Stimulated activated naive B cell treated with anti-CD40 and anti-IgM and Interleukin-4, amounts not matched to agents 10 μg/mL and 1 μg/mL and 100 μg/mL, for 72 hours (primary cell): ENCODE measurements at places on chromosomes 3 and 15.

GRCh38 chr3:115512565-115513415 lies 110.5 kb upstream of the GAP43 start:
- peaks cover 29% of the 10 kb centered on the region for H3K4me1 ChIP-seq
- H3K27ac ChIP-seq, result peak overlapping the region; percentile 47
- H3K27me3 ChIP-seq, result peaks cover 59% of the 10 kb centered on the region

GRCh38 chr15:25670025-25670554 lies 193.0 kb downstream of the ATP10A start:
- no peak overlapping the region for H3K27ac ChIP-seq
- DNase-seq, result no peak
- H3K27me3 ChIP-seq, result peaks cover 26% of the 10 kb centered on the region

DNA sequence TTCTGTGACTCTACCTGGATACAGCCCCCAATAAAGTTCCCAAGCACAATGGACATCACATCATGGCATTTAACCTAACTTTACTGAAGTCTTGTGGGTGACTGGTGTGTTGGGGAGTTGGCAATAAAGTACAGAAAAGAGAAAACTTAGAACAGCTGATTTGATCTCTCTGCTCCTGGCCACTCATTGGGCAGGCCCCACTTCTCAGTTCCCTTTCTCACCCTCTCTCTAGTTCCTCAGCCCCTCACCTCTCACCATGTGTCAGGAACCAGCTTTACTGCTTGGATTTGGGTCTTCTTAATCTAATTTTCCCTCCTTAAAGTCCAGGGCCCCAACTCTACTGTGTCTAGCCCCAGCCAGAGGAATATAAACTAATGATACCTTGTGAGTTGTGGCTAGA lies 713 bp upstream of the MUC13 start:
- H3K36me3 ChIP-seq, result no peaks in the 10 kb centered on the region
- DNase-seq, result no peak
- peaks cover 30% of the 10 kb centered on the region for H3K27me3 ChIP-seq
- H3K4me1 ChIP-seq, result no peaks in the 10 kb centered on the region

DNA sequence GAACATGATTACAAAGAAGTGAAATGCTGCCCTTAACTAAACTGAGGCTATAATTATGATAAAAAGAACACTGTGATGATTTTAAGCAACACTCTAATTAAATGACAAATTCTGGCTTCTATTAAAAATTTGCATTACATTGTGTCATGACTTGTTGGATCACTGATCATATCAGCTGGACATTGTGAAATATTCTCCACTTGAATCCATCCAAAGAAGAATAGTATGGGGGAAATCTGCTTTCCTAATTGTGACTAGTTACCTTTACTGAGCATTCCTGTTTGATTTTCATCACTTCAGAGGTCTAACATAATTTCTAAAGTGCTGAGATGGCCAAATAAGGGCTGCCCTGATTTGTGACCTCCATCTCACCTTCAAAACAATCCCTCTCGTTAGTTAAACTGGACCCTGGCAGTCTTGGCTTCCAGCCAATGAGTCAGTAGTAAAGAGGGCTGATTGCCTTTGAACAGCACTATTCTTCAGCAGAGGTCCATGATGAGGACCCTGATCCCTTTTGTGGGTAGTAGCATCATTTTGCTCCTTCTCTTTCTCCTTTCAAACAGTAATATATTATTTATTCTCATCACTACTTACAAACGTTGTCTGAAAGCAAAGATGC lies 53.5 kb upstream of the LEKR1 start:
- H3K36me3 ChIP-seq, result no peaks in the 10 kb centered on the region
- no peak overlapping the region for H3K4me3 ChIP-seq
- no peaks in the 10 kb centered on the region for H3K27me3 ChIP-seq
- no peak for DNase-seq

DNA sequence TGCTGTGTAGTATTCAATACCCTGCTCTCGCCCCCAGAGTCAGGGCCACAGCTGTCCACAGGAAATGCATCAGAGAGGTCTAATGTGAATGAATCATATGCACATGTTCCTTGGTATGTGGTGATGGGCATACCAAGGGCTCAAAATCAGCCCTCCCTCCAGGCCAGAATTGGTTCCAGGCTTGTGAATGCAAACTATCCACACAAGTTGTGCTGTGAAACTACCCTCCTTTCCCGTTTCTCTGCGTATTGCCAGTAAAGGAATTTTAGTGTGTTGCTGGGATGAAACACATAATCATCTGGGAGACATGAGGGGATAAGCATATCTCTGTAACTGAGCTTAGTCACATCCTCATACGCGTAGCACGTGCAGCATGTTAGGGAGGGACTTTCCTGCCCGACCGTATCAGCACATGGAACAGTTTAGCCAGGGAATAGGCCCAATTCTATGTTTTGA lies 9.2 kb upstream of the MME start:
- no peak for DNase-seq
- no peaks in the 10 kb centered on the region for H3K27me3 ChIP-seq
- no peaks in the 10 kb centered on the region for H3K36me3 ChIP-seq
- no peaks in the 10 kb centered on the region for H3K4me1 ChIP-seq

- no peak for DNase-seq
- peaks cover 25% of the 10 kb centered on the region for H3K36me3 ChIP-seq
- no peak overlapping the region for H3K4me3 ChIP-seq
- H3K27ac ChIP-seq, result no peak overlapping the region
- H3K27me3 ChIP-seq, result no peaks in the 10 kb centered on the region
- no peaks in the 10 kb centered on the region for H3K4me1 ChIP-seq
These were observed 15.1 kb downstream of the SSR3 start for GRCh38 chr3:156539802-156540201.

GRCh38 chr3:181699171-181699903 lies 12.4 kb upstream of the SOX2 start:
- H3K27me3 ChIP-seq, result peaks cover 86% of the 10 kb centered on the region
- peaks cover 1% of the 10 kb centered on the region for H3K36me3 ChIP-seq
- no peak overlapping the region for H3K4me3 ChIP-seq
- H3K4me1 ChIP-seq, result peaks cover 19% of the 10 kb centered on the region

GRCh38 chr3:23114432-23114831 lies 88.7 kb upstream of the UBE2E2 start:
- H3K4me1 ChIP-seq, result peaks cover 7% of the 10 kb centered on the region
- no peak overlapping the region for H3K4me3 ChIP-seq
- H3K27me3 ChIP-seq, result peaks cover 5% of the 10 kb centered on the region
- H3K36me3 ChIP-seq, result no peaks in the 10 kb centered on the region
- H3K27ac ChIP-seq, result no peak overlapping the region
- DNase-seq, result no peak

DNA sequence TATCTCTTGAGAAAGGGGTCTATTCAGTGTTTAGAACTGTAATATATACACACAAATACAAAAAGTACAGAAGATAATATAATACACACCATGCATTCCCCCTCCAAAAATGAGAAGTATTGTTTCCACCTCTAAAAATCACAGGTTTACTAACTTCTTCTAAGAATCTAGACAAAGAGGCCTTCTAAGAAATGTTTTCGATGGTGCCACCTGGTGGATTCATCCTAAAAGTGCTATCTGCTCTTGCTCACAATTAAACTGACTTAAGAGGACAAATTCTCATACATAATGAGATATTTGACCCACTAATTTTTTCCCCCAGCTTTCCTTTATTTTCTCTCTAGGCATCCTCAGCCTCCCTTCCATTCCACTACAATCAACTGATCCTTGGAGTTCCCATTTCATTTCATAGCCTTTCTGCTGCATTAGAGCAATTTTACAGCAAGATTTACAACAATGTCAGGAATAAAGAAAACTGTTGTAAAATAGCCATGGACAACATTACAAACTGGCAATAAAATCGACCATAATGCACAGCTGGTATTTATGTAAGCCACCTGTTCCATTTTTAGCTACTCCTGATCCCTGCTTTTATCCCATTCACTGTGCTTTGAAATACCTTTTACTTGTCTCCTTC lies 124.6 kb downstream of the ARRDC4 start:
- H3K4me3 ChIP-seq, result no peak overlapping the region
- DNase-seq, result no peak

GRCh38 chr15:50059203-50059772 lies 59.7 kb downstream of the ATP8B4 start:
- no peak overlapping the region for H3K4me3 ChIP-seq
- no peaks in the 10 kb centered on the region for H3K36me3 ChIP-seq
- peaks cover 15% of the 10 kb centered on the region for H3K4me1 ChIP-seq
- H3K27ac ChIP-seq, result peak overlapping the region; percentile 62

- H3K27ac ChIP-seq, result no peak overlapping the region
- no peaks in the 10 kb centered on the region for H3K27me3 ChIP-seq
- H3K36me3 ChIP-seq, result peaks cover 8% of the 10 kb centered on the region
- H3K4me3 ChIP-seq, result no peak overlapping the region
- no peaks in the 10 kb centered on the region for H3K4me1 ChIP-seq
These were observed 53.9 kb downstream of the TCAIM start for GRCh38 chr3:44392489-44392888.

DNA sequence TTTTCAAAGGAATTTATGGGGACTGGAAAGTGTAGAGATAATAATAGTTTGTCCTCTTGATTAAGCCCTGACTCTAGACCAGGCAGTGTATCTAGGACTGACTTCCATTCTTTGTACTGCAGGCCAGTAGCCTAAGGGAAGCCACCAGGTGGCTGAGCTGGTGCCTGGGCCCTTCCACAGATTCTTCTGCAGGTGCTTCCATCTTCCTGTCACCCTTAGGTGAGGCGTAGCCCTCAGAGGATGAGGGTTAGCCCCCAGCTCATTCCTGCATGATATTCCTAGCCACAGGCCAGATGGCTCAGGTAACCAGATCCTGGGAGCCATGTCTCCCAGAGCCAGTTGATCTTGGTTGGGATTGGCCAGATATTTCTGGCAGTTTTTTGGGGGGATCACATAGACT lies 169.0 kb upstream of the IL12A start:
- peaks cover 13% of the 10 kb centered on the region for H3K4me1 ChIP-seq
- peak overlapping the region; percentile 10 for H3K27ac ChIP-seq
- H3K27me3 ChIP-seq, result peaks cover 8% of the 10 kb centered on the region
- H3K36me3 ChIP-seq, result no peaks in the 10 kb centered on the region
- no peak for DNase-seq
- H3K4me3 ChIP-seq, result no peak overlapping the region

DNA sequence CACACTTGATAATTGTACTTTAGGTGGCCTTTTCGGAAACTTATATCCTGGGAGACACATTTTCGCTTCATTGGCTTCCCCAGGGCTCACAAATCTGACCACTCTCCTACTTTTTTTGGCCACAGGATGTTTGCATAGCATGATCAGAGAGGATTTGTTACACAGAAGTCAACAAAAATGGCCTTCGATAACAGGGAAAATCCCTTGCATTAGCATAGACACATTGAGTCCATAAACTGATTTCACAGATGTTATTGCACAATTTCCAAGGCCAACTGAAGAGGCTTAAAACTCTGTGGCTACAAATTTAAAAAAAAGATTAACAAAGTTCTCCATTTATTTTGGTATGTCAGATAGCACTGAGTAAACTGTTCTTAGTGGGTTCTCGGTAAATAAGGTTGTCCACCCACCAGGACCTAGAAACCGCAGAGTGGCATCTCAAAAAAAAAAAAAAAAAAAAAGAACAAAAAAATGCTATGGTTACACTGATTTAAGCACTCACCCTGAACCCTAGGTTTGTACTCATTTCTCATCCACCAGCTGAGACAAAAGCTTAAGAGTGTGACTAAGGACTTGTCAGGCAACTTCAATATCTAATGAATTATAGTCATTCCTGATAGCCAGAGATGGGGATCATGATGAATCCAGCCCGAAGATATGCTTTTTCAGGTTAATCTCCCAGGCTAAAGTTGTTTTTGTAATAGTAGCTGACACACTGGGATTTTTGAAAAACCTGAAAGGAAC lies 188.9 kb upstream of the SYNPR start:
- DNase-seq, result no peak
- H3K27me3 ChIP-seq, result no peaks in the 10 kb centered on the region
- H3K27ac ChIP-seq, result no peak overlapping the region

DNA sequence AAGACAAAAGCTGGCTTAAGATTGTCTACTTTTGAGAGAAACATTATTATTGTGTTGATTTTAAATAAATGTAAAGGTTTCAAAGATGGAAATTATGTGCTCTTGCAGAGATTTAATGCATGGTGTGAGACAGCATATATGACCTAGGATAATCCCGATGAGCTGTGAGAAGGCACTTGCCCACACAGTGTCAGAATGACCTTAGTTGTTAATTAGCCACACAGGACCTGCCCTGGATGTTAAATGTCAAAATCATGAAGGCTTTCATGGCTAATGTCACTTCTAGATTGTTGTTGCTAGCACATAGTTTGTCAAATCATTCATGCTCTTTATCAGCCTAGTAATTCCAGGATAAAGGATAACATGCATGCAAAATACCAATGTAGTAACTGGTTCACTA lies 135.3 kb upstream of the GAP43 start:
- peaks cover under 1% of the 10 kb centered on the region for H3K27me3 ChIP-seq
- no peaks in the 10 kb centered on the region for H3K36me3 ChIP-seq
- no peak overlapping the region for H3K4me3 ChIP-seq
- H3K4me1 ChIP-seq, result no peaks in the 10 kb centered on the region

DNA sequence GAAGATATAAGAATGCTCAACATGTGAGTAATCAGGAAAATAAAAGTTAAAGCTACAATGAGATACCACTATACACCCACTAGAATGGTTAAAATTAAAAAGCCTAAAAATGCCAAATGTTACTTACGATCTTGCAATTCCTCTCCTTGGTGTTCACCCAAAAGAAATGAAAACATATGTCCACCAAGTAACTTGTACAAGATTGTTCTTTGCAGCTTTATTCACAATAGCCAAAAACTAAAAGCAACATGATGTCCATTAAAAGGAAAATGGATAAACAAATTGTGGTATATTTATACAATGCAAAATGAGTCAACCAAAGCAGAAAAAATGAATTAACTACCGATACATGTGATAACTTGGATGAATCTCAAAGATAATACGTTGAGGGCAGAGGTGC lies 301.6 kb upstream of the THBS1 start:
- no peaks in the 10 kb centered on the region for H3K27me3 ChIP-seq
- no peaks in the 10 kb centered on the region for H3K36me3 ChIP-seq
- no peak overlapping the region for H3K27ac ChIP-seq
- H3K4me3 ChIP-seq, result no peak overlapping the region
- DNase-seq, result no peak
- H3K4me1 ChIP-seq, result no peaks in the 10 kb centered on the region

DNA sequence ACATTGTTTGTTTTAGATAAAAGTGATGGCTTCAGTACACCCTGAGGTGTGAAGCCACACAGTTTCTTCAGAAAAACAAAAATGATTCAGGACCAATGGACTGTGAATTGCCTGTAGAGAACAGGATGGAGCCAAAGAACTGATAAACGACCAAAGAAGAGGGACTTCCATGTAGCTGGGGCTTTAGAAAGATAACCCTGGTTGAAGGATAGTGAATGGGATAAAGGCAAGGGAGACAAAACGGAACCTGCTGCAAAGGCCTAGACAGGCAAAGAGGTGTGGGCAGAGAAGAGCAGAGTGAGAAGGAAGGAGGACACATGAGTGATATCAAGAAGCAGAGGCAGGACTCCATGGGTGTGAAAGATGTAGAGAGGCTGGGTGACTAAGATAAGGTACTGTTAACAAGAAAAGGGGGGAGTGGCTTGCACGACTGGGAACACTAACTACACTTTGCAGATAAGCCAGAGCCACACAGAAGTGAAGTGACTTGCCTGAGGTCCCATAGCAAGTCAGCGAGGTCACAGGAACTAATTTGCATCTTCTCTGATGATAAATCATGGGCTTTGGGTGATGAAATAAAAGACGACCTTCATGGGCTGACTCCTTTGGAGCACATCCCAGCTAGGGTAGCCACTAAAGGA lies 44.3 kb downstream of the RAB6B start:
- peak overlapping the region; percentile 82 for H3K27ac ChIP-seq
- H3K27me3 ChIP-seq, result peaks cover 7% of the 10 kb centered on the region
- H3K4me1 ChIP-seq, result peaks cover 10% of the 10 kb centered on the region
